ENCODE measurements at places on chromosomes 16 and 17. TPM values are rescaled to one million over a fixed set of nuclear protein-coding genes. Genes with fewer than 3 reads are reported as not detected.

DNA sequence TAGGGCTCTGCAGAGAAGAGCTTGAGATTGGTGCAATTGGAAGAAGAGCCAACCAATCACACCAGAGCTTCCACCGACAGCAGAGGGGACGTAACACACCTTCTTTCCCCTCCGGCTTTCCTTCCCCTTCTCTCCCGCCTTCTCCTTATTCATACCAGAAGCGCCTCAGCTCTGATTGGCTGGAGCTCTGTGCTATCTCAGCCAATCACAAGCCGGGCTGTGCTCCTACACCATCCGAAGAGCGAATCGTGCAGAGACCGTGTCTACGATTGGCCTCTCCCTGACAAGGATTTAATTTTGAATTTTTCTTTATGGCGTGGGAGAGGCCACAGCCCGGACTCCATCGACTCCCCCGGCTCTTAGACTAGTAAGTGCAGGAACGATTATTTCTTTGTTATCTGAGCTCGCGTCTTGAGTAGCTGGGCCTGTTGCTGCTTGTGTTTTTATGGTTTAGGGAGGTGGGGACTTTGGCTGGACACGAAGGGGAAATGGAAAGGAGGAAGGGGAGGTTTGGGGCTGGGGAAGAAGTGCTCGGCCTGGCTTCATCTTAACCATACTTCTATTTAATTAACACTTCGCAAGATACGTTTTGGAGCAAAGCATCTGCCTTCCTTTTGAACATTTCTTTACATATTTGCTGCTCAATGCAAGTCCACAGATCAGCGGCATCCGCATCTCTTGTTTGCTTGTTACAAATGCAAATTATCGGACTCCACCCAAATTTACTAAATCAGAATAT lies at the start of gene PRR11:
Gene PRR11 (plus strand): TSS at position 308 of the 739 bp plus-strand sequence. CDS start 14,007 bp downstream, outside the sequence.
- no peak within 1 kb of the TSS for H3K4me3 ChIP-seq
- DNase-seq, result peak; percentile 74
- no peak within 1 kb of the TSS for H3K27ac ChIP-seq

- H3K27ac ChIP-seq, result no peak overlapping the region
- no peak overlapping the region for H3K4me3 ChIP-seq
- no peaks in the 10 kb centered on the region for H3K36me3 ChIP-seq
- H3K4me1 ChIP-seq, result no peaks in the 10 kb centered on the region
- no peak for DNase-seq
- peaks cover 10% of the 10 kb centered on the region for H3K27me3 ChIP-seq
Measured at GRCh38 chr16:23039118-23039517, 110.1 kb downstream of the USP31 start.

DNA sequence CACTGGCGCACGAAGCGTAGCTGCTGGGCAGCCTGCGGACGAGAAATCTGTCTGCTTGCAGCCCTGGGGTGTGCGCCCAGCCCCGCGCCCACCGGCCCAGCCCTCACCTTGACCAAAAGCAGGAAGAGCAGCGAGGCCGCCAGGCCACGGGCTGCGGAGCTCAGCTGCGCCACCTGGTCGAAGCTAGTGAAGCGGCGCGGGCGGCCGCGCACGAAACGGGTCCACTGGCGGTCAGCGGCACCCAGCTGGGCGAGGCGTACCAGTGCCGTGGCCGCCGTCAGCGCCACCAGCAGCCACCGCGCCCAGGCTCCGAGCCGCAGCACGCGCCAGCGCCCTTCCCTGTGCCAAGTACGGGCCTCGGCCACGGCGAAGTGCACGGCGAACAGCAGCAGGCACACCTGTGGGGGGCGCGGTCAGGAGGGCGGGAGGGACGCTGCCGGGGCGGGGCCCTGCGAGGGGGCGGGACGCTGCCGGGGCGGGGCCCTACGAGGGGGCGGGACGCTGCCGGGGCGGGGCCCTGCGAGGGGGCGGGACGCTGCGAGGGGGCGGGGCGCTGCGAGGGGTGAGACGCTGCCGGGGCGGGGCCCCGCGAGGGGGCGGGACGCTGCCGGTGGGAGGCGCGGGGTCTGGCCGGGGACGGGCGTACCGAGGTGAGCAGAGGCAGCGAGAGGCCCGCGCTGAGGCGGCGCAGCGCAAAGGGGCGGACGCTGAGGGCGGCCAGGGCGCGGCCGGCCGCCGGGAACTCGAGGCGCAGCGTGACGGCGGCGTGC lies 43.2 kb downstream of the TSC2 start:
- H3K27ac ChIP-seq, result no peak overlapping the region
- H3K36me3 ChIP-seq, result no peaks in the 10 kb centered on the region
- DNase-seq, result no peak

DNA sequence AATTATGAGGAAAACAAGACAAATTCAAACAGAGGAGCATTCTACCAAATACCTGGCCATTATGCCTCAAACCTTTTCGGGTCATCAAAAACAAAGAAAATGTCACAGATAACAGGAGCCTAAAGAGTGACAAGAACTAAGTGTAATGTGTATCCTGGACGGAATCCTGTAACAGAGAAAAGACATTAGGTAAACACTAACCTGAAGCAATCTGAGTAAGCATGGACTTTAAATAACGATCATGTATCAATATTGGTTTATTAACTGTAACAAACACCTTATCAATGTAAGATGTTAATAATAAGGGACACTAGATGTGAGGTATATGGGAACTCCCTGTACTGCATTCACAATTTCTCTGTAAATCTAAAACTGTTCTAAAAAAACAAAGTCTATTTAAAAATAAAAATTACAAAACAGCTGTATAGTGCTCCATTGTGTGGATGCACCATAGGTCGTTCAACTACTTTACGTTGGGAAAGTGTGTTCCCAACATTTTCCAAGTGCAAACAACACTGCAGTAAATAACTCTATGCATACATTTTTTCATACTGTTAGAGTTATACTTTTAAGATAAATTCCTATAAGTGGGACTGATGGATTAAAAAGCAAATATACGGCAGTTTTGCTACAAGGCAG lies 14.8 kb downstream of the CMC2 start:
- H3K4me3 ChIP-seq, result no peak overlapping the region
- no peak overlapping the region for H3K27ac ChIP-seq
- H3K36me3 ChIP-seq, result peaks cover 60% of the 10 kb centered on the region
- no peaks in the 10 kb centered on the region for H3K27me3 ChIP-seq
- DNase-seq, result no peak

- H3K4me1 ChIP-seq, result peaks cover 5% of the 10 kb centered on the region
- peak; percentile 51 for DNase-seq
- peaks cover 15% of the 10 kb centered on the region for H3K27me3 ChIP-seq
- no peaks in the 10 kb centered on the region for H3K36me3 ChIP-seq
- H3K4me3 ChIP-seq, result peak overlapping the region; percentile 90
Measured at GRCh38 chr17:19237389-19238166, 412 bp downstream of the EPN2 start.

DNA sequence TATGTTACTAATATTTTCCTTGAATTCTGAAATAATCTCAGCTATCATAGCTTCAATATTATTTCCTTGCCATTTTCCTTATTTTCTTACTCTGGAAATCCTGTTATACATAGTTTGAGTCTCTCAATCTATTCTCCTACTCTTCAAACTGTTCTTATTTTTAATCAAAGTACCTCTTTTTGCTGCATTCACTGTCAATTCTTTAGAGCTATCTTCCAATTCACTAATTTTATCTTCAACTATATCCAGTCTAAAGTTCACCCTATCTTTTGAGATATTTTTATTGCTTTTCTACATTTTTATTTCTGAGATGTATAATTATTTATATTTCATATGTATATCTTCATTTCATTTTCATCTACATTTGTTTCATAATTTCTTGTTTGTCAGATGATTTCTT lies 7.3 kb upstream of the XYLT2 start:
- no peak for DNase-seq
- peaks cover 4% of the 10 kb centered on the region for H3K4me1 ChIP-seq
- H3K36me3 ChIP-seq, result no peaks in the 10 kb centered on the region
- no peaks in the 10 kb centered on the region for H3K27me3 ChIP-seq
- no peak overlapping the region for H3K27ac ChIP-seq
- no peak overlapping the region for H3K4me3 ChIP-seq

Gene HBA1
- 1.7 TPM for polyA plus RNA-seq

Gene SPATA2L
- 3.5 TPM for polyA plus RNA-seq

Gene KLHL10
- not detected for polyA plus RNA-seq

Data from naive thymus-derived CD8-positive, alpha-beta T cell (primary cell).